ENCODE measurements at places on chromosomes 7 and 10.

GRCh38 chr7:128791121-128791971 is at the start of gene CCDC136:
Gene CCDC136 (plus strand): TSS chr7:128791968. CDS start chr7:128792412, 444 bp downstream.
- DNase-seq = peak; percentile 70

DNA sequence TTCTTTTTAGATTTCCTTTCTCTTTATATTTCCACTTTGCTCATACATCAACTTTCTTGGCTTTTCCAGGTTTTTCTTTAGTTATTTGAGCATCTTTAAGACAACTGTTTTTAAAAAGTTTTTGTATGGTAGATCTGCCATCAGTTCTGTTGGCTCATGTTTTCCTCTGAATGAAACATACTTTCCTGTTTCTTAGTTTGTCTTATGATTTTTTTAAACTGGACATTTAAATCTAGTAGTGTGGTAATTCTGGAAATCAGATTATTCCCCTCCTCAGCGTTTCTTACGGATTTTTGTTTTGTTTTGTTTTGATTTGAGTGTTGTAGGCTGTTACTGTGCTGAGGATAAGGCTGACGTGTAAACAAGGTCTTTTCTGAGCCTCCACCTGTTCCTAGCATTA is 33.8 kb upstream of the ITGB8 start:
- DNase-seq = no peak

DNA sequence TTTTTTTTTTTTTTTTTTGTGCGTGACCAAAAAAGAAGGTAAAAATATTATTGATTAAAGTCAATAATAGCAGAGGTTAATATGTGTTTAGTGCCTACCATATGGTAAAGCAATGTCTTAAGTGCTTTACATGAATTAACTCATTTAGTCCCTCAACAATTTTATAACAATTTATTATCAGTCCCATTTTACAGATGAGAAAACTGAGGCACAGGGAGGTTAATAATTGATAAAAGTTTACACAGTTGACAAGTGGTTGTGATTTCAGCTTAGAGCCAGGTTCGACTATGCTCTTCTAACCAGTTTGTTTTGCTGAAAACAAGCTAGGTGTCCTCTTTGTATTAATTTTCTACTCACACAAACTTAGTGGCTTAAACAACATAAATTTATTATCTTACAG is 67.0 kb downstream of the EXOC4 start:
- DNase-seq = no peak

DNA sequence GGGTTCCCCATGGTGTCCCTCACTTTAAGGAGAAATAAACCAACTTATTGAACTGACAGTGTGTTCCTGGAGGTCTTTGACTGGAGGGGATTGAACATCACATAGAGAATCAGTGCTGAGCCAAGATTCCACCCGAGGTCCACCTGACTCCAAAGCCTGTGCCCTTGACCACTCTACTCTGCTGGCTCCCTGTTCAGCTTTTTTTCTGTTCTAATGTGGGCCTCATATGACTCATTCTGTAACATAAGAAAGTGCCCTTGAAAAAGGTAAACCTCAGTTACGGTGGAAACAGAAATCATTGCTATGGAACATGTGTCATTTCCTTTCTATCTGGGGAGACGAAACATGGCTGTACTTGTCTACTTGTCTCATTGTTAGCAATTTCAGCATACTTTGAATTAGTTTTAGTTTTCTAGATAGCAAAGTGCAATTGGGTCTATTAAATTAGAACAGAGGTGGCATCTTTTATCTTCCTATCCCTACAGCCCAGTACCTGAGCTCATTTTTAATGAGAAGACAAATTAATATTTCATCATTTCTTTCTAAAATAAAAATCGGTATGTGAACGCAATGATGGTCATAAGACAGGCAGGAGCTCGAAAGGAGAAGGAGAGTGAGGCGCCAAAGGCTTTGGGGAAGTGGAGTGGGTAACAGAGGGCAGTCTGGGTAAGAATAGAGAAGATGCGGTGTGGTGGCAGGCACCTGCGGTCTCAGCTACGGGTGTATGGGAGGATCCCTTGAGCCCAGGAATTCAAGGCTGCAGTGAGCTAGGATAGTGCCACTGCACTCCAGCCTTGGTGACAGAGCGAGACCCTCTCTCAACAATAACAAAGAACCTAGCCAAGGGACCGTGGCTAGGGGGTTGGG is 1.5 kb downstream of the GSDME start:
- no peak for DNase-seq

DNA sequence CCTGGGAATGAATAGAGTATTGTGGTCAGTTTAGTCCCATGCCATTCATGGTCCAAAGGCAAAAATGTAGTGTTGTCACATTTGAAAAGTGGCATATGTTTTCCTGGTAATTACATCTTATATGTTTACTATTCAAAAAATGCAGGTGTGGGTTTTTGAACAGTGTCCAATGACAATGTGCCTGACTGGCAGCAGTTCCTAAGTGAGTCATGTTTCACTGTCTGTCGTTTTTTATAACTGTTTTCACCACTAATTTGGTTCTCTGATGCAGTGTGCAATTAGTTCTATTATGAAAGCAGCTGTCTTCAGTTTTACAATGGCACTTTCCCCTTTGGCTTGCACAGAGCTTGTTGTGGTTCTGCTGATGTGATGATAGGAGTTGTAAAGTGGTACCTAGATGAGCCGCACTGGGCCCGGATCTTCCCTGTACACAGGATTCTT is 162.3 kb downstream of the SEM1 start:
- DNase-seq = no peak

DNA sequence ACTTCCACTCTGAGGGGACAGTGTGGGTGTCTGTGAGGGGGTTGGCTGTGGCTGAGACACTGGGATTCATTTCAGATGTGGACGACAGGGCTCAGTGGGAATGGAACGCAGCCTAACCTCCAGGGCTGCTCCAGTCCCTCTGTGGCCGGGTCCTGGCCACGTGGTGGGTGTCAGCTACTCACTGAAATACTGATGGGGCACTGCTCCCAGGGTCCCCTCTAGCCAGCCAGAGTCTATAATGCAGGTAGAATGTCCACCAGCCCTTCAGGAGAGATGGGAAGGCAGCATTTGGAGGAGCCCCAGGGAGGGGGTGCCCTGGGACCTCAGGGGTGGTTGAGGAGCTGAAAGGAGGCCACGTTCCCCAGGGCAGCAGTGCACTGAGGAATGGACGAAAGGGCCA is 87.2 kb upstream of the LANCL2 start:
- DNase-seq = no peak

DNA sequence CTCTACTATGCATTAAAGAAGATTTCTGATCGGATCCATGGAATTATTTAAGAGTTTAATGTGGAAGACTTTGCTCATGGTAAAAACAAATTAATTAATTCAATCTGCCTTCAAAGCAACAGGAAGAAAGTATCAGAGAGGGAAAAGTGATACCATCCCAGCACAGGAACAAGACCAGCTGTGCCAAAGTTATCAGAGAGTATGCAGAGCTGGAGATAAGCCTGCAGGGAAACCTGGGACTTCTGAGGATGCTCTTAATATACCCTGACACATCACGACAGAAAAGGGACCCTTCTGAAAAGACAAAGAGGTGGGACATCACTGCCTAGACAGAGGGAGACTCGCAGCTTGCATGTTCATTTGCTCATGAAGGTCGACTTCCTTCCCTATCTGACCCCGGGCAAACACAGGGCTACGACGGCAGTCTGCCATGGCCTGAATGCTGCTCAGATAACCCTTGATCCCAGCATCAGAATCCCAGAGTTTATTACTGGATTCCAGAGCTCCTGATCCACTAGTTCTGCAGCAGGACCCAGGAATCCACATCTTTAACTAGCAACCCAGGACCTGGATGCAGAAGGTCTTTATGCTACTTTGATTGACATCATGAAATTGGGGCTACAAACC is 29.5 kb downstream of the FAM171A1 start:
- DNase-seq = no peak

GRCh38 chr10:15052121-15052520 is 8.4 kb downstream of the OLAH start:
- DNase-seq = no peak

DNA sequence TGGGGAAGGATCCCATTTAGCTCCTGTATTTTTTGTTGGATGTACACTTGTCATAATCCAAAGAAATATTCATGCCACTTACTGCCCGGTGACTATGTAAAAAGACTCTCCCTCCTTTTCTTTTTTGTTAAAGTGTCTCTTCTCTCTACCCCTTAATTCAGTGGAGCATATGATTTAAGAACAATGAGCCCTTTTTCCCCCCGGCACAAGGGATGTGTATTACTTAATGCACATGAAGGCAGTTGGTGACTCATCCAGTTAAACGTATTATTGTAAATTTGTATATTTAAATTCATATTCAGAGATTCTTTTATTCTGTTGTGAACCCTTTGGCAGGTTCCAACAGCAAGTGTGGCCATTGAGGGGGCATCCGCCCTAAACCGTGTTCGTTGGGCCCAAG is 241.9 kb downstream of the SLC25A13 start:
- no peak for DNase-seq

- no peak for DNase-seq
These were observed 77.3 kb downstream of the SEMA3A start for GRCh38 chr7:84117304-84117703.

DNA sequence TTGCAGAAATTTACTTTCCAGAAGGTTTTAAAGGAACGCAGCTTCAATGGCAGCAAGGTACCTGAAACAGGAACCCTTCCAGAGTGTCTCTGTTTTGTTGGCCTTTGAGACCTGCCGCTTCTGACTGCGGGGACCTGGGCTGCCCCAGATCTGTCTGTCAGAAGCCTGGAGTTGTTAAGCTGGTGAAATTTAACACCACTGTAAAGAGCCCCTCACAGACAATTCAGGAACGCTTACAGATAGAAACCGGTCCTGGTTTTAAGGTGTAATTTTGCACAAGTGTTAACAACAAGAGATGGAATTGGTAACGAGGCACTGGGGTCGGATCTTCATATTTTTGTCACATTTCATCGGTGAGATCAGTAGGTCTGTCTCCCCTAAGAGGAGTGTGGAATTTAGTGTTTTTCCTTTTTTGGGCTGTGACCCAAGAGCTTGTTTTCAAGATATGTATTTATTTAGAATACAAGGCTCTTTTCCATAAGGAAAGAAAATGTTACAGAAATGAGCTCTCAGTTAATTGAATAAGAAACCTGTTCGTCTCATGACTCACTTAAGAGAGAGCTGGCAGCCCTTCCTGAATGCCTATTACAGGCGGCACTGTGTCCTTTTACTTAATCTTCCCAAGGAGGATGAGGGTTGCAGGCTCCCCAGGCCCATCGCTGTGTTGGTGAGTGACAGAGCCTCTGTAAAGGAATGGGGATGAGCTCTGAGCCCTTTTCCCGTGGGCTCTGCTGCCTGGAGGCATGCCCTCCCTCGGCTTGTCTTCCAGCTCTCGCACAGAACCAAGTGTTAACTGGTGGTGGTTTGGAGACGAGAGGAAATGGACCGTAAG is 168.7 kb downstream of the CUX1 start:
- DNase-seq = no peak

DNA sequence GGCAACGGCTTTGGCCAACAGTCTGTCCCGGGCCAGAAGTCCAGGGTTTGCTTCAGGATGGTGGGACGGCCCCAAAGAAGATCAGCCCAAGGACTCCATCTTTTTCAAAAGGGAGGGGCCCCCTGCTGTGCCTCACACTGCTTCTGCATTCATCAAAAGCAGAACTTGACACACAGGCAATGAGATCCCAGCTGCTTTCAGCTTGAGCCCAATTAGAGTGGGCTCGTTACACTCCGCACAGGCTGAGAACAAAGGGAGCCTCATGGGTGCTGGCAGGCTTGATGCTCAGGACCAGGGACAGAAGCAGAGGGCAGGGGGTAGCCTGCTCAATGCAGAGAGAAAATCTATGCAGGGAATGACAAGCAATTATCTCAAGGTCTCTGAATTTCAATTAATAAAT is 45.5 kb downstream of the VOPP1 start:
- no peak for DNase-seq

DNA sequence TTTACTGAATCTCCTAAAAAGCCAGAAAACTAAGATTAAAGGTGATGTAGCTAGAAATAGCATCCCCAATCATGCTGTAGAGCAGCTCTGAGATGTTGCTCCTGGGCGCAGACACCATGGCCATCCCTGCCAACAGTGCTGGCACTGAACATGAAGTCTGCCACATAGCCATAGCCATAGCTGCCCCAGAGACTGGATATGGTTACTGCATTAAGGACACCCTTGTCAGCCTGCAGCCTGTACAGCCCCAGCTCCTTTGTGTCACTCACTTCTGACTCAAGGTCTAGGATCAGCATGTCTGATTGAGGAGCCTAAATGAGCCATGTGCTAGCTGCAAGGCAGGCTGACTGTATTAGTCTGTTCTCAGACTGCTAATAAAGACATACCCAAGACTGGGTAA is 284.6 kb downstream of the RPS24 start:
- no peak for DNase-seq

- no peak for DNase-seq
These were observed 39.0 kb downstream of the TRRAP start for GRCh38 chr7:98917331-98917730.

GRCh38 chr7:80819503-80819902 is 99.3 kb downstream of the SEMA3C start:
- DNase-seq = no peak

DNA sequence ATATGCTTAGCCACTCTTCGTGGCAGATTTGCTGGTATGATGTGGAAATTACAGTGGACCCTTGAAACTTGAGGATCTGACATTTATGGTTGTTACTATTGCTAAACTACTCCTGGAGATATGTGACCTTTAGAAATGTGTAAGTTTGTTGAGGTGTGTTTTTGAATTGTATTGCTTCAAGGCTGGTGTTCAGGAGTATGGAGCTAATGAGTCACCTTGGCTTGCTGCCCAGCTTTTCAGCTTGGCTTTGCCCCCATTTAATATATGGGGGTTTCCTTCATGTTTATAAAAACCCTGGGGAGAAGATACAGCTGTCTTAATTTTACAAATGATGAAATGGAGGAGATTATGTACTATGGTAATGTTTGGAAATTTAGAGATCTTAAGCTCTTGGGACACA is 11.6 kb downstream of the HBP1 start:
- peak; percentile 52 for DNase-seq

GRCh38 chr7:65796205-65796604 is 76.7 kb upstream of the VKORC1L1 start:
- no peak for DNase-seq

GRCh38 chr7:157352516-157352915 is 15.7 kb downstream of the DNAJB6 start:
- DNase-seq = no peak

DNA sequence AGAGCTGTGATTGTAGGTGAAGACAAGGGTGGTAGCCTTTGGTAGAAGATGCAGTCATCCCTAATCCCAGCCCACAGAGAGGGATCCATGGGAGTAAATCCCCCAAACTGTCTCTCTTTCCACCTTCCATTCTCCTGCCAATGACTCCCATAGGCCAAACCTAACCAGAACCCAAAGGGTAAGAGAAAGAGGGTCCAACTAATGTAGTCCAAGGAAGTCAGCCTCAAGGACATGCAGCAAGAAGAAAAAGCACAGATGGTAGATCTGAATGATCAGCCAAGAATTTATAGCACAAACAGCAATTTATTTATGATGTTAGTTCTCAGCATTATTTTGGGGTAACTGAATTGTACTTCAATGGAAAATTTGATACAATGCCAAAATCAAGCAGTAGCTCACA is 87.7 kb downstream of the ST8SIA6 start:
- no peak for DNase-seq
